Activated CD4-positive, alpha-beta T cell treated with anti-CD3 and anti-CD28 coated beads, Interleukin-2, amount 50 U/mL, for 1 hour (primary cell): ENCODE measurements at places on chromosomes 4 and X.

GRCh38 chr4:26812049-26812714 is 48.5 kb upstream of the STIM2 start:
- DNase-seq: no peak

GRCh38 chrX:43405191-43405590 is 250.9 kb upstream of the MAOA start:
- DNase-seq: no peak

DNA sequence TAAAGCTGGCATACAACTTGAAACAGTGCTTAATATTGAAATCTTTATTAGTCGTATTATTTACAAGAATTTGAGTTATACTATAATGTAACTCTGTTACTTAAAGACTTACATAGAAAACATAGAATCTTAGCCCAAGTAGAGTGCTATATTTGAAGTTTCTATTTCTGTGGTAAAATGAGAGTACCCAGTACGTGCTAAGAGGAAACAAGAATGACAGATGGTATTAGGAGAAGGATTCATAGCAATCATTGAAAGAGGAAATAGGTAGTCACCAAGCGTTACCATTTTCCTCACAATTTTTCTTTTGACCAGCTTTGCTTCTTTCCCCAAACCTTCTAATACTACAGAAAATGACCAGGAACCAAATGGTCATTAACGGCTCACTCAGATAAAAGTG is 412.1 kb upstream of the GRIA3 start:
- no peak for DNase-seq

- no peak for DNase-seq
Observed at GRCh38 chr4:38364383-38364963, 299.5 kb upstream of the KLF3 start.

- DNase-seq: no peak
Observed at GRCh38 chrX:74248889-74249288, 55.1 kb upstream of the ZCCHC13 start.

- DNase-seq: no peak
Observed at GRCh38 chrX:74420196-74421035, 877 bp upstream of the SLC16A2 start.

DNA sequence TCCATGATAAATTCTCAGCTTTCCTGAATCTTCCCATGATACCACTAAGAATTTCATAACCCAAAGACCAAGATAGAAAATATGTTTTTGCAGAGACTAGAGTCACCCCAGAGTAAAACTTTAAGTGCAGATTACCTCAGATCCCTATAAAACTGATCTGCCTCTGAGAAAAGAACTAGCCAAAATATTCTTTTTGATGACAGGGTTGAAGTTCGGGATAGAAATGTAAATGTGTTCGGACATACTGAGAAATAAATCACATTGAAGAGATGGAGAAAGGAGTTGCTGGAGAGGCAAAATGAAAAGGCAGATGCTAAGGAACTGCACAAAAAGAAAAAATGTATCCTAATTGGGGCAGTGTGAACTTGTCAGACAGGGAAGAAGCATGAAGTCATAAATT is 501.8 kb downstream of the ANKRD50 start:
- no peak for DNase-seq

DNA sequence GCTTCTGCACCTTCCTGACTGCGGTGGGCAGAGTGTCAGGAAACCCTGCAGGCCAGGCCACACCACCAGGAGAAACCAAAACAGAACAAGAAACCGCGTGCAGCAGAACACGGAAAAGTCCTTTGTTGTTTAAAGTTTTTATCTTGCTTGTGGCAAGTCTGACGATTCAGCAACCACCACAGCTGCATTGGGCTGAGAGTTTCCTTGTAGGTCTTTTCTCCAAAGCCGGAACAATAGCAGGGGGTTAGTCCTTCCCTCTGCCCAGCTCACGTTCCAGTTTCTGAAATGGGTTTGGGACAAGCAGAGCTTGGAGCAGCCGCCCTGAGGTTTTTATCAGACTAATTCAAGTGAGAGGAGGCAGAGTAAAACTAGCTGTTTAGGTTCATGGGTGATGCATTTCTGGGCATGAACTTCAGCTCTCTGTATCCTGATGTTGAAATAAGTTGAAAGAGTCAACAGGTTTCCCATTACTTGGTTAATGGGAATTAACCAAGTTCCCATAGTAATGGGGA is 216.9 kb downstream of the PTTG2 start:
- DNase-seq: peak; percentile 48
